ENCODE measurements at places on chromosomes 13 and 19. TPM values are rescaled to one million over a fixed set of nuclear protein-coding genes. Genes with fewer than 3 reads are reported as not detected.

Gene DHDH
- total RNA-seq: 0.57 TPM

Gene DENND1C
- 0.06 TPM for total RNA-seq

Gene PSG7
- not detected for total RNA-seq

Gene USHBP1
- not detected for total RNA-seq

Gene WDR62
- 20.2 TPM for total RNA-seq

Gene DPF1
- 9.1 TPM for total RNA-seq

Gene TUBB4A
- 0.60 TPM for total RNA-seq

Gene PRR22
- 5.9 TPM for total RNA-seq

Gene BCAM
- total RNA-seq: 2.0 TPM

Gene RDH8
- not detected for total RNA-seq

Gene FREM2
- total RNA-seq: 0.08 TPM

Gene RAB8A
- 59.0 TPM for total RNA-seq

Gene PSG6
- total RNA-seq: not detected

Gene AZU1
- not detected for total RNA-seq

Gene CTXN1
- 3.1 TPM for total RNA-seq

Gene PCDH9
- total RNA-seq: 0.50 TPM

Gene SYNGR4
- not detected for total RNA-seq

Gene N4BP2L1
- 0.87 TPM for total RNA-seq

Gene FUT6
- total RNA-seq: not detected

Gene ZSCAN4
- not detected for total RNA-seq

Gene MAG
- not detected for total RNA-seq

Gene TLE6
- not detected for total RNA-seq

Gene CCL25
- not detected for total RNA-seq

Measured in HT1080 (cell line).